ENCODE measurements at places on chromosomes 12 and 14.
A peak's percentile ranks its signal among the peaks of the same experiment; 100 is the strongest.

DNA sequence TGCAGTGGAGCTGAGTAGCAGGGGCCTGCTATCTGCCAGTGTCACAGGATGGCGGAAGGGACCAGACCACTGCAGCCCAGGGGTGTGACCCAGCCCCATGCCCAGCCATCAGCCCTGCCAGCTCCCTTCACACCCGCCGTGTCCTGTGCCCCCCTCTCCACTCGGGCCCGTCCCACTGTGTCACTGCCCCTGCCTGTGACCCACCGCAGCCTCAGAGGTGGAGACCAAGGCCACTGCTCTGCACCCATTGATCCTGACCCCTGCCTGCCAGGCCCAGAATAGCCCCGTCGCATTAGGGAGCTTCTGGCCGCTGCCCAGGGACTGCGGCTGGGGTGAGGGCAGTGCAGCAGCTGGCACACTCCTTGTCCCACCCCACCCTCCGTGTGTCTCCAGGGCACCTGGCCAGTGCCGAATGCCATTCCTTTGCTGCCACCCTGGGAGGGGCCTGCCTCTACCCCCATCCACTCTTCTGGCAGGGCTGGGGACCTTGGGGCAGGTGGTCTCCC lies 2.1 kb upstream of the CRIP2 start:
- DNase-seq, result no peak

- no peak for DNase-seq
These were observed 111.6 kb downstream of the PRICKLE1 start for GRCh38 chr12:42477941-42478340.

DNA sequence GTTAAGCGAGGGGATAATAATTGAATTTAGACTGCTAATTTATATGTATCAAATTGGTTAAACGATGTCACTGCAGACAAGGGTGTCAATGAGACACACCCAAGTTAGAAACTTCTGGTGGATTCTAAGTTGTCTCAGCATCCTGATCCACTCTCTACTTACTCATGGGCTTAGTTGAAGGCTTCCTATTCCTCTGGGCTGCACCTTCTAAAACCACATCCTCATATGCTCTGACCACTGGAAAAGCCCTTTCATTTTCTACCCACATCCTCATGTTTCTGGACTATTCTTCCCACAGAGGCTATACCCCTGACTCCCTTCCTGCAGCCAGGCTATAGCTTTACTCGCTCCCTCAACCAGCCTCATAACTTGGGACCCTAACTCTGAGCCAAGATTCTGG lies 493.8 kb downstream of the VRK1 start:
- DNase-seq, result no peak

GRCh38 chr12:70798016-70798783 lies 122.3 kb downstream of the PTPRR start:
- no peak for DNase-seq

GRCh38 chr14:56216626-56217379 lies 98.6 kb downstream of the PELI2 start:
- DNase-seq, result peak; percentile 94

GRCh38 chr14:94059998-94060397 lies 21.0 kb downstream of the DDX24 start:
- DNase-seq, result no peak

DNA sequence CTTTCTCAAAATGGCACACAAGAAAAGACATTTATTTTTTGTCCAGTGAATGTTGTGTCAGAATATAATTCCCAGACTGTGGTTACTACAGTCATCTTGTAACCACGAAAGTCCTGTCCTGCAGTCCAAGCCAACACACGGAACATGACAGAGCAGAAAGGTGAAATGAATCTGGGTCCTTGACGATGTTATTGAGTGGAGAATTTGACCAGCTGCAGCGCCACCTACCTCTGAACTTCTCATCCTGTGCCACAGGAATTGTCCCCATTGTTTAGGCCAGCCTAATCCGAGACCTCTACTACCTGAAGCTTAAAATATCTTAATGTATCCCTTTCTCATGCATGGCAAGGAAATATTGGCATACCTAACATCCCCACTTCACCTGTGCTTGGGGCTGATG lies 64.1 kb upstream of the OTX2 start:
- DNase-seq, result peak; percentile 31

- DNase-seq, result no peak
These were observed 184.4 kb downstream of the TMEM132D start for GRCh38 chr12:129719416-129719815.

GRCh38 chr12:51077930-51078329 lies 5.5 kb downstream of the CSRNP2 start:
- no peak for DNase-seq

- DNase-seq, result no peak
These were observed 968 bp upstream of the ARID4A start for GRCh38 chr14:58297412-58297761.

DNA sequence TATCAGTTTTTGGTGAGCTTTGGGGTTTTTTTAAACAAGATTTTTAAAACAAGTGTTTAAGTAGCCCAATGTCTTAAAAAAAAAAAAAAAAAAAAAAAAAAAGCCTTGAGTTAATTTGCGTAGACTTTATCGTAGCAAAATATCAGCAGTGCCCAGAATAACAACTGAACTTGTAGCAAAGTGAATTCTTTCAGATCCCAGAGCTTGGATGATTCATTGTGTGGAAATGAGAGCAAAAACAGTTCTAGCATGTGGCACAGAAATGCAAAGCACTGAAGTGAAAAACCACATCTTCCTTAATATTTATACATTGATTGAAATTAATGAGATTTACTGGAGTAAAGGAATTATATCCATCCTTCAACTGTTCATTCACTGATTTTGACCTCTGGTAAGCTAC lies 258.1 kb downstream of the EGLN3 start:
- no peak for DNase-seq

- peak; percentile 54 for DNase-seq
These were observed 17.5 kb downstream of the PNMA1 start for GRCh38 chr14:73696466-73697400.

DNA sequence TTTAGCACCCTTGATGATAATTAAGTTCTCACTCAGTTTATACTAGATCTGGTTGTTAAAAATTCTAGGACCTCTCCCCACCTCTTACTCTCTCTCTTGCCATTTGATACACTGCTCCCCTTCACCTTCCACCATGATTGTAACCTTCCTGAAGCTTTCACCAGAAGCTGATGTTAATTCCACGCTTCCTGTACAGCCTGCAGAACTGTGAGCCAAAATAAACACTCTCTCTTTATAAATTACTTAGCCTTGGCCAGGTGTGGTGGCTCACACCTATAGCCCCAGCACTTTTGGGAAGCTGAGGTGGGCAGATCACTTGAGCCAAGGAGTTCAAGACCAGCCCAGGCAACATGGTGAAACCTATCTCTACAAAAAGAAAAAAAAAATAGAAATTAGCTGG lies 11.1 kb upstream of the HECTD4 start:
- DNase-seq, result no peak

DNA sequence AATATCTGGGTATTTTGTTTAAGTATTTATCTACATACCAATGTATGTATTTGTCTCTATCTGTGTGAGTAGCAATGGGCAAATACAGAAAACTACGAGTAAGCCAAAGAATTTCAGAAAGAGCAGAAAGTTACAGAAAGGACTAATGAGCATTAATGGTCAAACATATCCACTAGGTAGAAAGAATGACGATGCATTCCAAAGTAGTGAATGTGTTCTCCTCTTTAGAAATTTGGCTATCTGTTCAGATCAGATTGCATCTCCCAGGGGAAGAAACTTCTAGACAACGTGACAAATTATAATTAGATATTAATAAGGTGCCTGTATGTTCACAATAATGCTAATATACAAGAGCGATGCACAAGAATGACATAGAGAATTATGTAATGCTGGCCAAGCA lies 194.5 kb upstream of the GZMB start:
- DNase-seq, result no peak

DNA sequence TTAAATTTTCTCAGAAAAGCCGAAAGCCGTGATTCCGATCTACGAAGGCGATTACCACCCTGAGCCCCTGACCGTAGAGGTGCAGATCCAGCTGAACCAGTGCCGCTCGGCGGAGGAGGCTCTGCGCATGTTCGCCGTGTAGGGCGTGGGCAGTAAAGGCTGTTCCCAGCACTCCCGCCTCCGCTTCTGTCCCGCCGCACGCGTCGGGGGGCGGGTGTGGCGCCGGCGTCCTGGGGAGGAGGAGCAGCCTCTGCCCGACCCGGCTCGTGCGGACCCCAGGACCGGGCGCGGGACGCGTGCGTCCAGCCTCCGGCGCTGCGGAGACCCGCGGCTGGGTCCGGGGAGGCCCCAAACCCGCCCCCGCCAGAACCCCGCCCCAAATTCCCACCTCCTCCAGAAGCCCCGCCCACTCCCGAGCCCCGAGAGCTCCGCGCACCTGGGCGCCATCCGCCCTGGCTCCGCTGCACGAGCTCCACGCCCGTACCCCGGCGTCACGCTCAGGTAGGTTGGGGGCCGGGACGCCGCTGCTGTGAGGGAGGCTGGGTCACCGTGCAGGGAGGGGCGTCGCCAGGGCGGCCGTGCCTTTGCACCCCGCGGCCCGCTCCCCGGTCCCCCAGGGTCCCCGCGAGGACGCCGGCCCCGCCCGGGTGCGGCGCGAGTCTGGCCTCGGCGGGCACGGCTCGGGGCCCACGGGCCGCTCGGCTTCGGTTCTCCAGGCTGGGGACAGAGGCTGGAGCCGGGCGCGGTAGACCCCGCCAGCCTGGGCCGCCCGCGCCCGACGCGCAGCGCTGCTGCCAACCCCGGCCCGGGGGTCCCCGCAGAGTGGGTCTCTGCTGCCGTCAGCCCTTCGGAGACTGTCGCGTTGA lies at the start of gene B3GNT4:
B3GNT4 (plus strand) TSS at position 409 of the 866 bp plus-strand sequence. CDS start 910 bp downstream, outside the sequence.
- peak; percentile 73 for DNase-seq

GRCh38 chr12:26633591-26634210 lies 199.3 kb downstream of the ITPR2 start:
- DNase-seq, result peak; percentile 9
